ENCODE measurements at places on chromosomes 5 and 9.
A peak's percentile ranks its signal among the peaks of the same experiment; 100 is the strongest.

DNA sequence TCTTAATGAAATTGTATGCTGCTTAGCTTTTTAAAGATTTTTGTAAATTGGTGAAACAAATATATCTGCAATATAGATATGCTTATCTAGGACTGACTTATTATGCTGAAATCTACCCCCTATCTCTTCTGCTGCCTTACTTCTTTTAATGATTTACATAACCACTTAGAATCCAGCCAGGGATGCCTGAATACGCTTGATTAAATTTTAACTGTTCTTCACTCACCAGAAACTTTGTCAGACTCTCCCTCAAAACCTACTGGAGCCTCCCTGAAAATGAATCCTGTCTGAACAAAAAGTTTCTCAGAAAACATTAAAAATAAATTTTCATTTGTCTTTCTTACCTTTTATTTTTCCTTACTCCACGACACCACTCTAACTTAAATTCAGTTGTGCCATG lies 111.7 kb downstream of the ST8SIA4 start:
- DNase-seq, result no peak

GRCh38 chr5:131792896-131793295 lies 3.9 kb downstream of the FNIP1 start:
- no peak for DNase-seq

GRCh38 chr9:126982215-126983002 lies 67.8 kb downstream of the RALGPS1 start:
- DNase-seq, result no peak

DNA sequence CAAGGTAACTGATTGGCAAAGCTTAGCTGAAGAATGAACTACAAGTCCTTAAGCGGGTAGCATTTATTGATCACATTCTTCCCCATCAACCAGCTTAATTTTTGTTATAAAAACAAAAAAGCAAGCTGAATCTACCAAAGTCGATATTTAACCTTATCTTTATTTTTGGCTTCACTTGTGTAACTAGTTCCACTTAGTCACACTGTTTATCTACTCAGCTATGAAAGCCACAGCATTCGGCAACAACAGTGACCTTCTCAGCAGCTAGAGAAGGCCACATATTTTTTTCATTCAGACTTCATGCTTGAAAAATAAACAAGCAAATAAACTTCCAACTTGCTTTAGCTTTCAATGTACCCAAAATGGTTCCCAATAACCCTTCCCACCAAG lies 69.4 kb downstream of the KLHL3 start:
- no peak for DNase-seq

- peak; percentile 60 for DNase-seq
These were observed 490 bp downstream of the PCBD2 start for GRCh38 chr5:134905246-134905996.

GRCh38 chr5:149114403-149115312 lies 26.6 kb upstream of the ABLIM3 start:
- DNase-seq, result peak; percentile 30

DNA sequence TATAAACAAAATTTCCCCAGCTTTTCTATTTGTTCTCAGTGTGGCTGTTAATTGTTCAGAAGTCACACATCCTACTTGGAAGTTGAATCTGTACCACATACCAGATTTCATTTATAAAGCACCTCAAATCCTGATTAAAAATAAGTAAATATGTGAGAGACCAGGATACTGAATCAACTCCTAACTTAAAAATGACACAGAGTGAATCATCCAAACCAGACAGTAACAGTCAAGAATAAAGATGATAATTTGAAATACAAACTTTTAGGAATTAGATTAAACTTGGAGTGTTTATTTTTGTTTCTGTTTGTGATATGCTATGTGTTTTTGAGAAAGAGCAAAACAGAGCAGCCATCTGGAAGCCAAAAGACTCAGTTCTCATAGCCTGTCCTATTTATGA lies 633.2 kb upstream of the RORB start:
- no peak for DNase-seq

- peak; percentile 60 for DNase-seq
These were observed 174.1 kb downstream of the KDM4C start for GRCh38 chr9:6931913-6932312.

GRCh38 chr9:129383561-129384490 lies 205.8 kb upstream of the IER5L start:
- DNase-seq, result peak; percentile 63

GRCh38 chr5:142277796-142278195 lies 47.0 kb downstream of the SPRY4 start:
- no peak for DNase-seq

- no peak for DNase-seq
These were observed 609.8 kb downstream of the PTPRD start for GRCh38 chr9:10003047-10003446.

DNA sequence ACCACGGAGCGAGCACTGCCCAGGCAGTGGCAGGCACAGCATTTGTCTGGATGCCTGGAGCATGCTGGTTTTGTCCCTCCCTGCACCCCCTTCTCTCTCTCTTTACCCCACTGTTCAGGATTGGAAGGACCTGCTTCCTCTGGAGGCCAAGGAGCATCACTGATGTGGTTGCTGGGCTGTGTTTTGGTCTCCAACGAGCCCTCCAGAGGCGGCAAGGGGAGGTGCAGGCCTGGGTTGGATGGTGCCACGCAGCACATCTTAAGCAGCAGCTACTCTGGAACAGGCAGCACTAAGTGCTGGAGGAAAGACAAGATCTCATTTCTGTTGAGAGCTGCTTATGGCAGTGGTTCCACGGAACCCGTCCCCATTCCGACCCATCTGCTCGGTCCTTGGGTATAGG lies 139.6 kb downstream of the CMYA5 start:
- DNase-seq, result peak; percentile 8

DNA sequence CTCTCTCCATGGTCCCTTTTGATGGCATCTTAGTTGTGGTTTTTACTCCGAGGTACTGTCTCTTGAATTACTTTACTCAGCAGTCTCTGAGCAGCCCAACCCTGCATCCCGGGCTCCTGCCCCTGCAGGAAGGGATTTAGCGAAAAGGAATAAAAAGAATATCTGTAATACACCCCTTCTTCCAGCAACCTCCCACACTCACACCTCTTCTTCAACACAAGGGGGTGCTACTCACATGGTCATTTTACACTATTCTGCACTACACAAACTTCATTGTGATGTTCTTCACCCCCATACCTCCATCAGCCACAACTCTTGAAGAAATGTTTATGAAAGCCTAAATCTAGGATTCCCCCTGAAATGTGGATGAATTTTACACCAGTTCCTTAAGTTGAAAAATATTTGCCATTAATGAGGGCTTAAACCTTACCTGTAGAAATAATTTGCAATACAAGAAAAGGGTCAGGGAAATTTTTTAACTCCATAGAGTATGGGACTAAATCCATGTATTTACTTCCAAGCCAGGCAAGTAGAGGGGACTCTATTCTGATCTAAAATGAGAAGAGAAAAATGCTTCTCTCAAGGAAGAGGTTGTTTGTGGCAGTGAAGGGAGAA lies 26.0 kb downstream of the TPD52L3 start:
- DNase-seq, result peak; percentile 15

DNA sequence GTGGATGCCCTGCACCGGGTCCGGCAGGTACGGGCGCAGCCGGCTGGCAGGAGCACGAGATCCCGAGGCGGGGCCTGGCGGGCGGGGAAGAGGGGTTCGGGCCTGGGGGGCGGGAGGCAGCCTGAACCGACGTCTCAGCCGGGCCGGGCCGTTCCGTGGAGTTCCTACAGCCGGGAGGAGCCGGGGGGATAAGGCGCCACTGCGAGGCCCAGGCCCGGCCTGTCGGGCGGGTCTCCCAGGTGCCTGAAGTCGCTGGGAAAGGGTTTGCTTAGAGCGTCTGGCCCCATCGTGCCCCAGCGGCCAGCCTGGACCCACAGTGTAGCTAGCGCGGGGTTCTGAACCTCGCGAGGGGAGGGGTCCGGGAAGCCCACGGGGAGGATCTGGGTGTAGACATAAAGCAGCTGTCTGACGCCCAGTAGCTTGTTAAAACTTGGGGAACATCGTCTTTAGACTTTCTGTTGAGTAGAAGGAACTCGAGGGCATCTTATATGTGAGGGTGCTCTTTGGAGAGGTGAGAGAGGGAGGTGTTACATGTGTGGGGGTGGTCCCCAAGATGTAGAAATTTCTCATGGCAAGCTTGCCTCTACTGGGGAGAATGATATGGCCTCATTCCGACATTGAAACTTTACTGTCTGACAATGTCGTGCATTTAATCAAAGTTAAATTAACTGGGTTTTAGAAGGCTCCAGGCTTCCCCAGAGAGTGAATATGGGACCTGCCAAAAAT lies 524 bp downstream of the FUBP3 start:
- DNase-seq, result no peak

DNA sequence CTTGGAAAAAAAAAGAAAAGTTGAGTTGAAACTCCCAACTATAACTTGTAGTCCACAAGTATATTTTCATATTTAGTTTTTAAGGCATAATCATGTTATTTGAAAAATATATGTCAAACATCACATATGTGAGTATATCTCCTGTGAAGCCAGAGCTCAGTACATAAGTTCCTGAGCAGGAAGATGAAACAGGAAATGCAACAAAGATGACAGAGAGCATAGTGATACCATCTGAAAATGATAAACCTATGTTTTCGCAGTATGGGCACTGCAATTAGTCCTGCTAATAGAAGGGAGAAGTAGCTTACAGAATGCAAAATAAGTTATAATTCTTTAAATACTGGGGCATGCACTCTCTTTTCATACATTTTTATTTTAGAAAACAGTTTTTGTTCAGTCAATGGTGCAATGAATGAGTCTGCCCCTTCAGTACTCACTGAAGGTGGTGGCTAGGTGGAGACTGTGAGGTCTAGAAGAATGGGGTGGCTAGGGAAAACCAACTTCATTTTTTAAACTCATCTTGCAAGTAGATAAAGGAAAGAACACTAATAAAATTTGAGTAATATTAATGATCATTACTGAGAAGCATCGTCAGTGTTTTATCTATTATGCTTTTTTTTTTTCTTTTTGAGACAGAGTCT lies 54.1 kb upstream of the FYB1 start:
- no peak for DNase-seq

GRCh38 chr9:136353757-136354488 lies 9.6 kb downstream of the DNLZ start:
- no peak for DNase-seq

- no peak for DNase-seq
These were observed 69.9 kb downstream of the CRB2 start for GRCh38 chr9:123425836-123426365.

DNA sequence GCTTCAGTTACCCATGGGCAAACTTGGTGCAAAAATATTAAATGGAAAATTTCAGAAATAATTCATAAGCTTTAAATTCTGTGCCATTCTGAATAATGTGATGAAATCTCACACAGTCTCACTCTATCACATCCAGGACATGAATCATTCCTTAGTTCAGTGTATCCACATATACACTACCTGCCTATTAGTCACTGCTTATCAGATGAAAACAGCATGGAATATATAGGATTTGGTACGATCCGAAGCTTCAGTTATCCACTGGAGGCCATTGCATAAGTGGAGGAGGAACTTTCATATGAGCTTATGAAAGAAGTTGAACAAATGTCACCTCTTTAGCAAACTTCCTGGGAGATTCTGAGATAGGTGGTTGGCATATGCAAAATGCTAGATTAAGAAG lies 64.2 kb downstream of the GAPVD1 start:
- no peak for DNase-seq

GRCh38 chr9:116566677-116567488 lies 120.2 kb upstream of the TRIM32 start:
- no peak for DNase-seq

GRCh38 chr5:151284392-151284967 lies 19.1 kb downstream of the SLC36A3 start:
- no peak for DNase-seq
